ENCODE measurements at places on chromosomes 13 and 19. TPM values are rescaled to one million over a fixed set of nuclear protein-coding genes. Genes with fewer than 3 reads are reported as not detected.

The KIR3DL1 gene
- total RNA-seq: not detected

- no peak for DNase-seq
Observed at GRCh38 chr19:14391156-14391821, 10.0 kb downstream of the ADGRE5 start.

- DNase-seq: no peak
Observed at GRCh38 chr13:99983499-99984401, 2.2 kb downstream of the ZIC2 start.

DNA sequence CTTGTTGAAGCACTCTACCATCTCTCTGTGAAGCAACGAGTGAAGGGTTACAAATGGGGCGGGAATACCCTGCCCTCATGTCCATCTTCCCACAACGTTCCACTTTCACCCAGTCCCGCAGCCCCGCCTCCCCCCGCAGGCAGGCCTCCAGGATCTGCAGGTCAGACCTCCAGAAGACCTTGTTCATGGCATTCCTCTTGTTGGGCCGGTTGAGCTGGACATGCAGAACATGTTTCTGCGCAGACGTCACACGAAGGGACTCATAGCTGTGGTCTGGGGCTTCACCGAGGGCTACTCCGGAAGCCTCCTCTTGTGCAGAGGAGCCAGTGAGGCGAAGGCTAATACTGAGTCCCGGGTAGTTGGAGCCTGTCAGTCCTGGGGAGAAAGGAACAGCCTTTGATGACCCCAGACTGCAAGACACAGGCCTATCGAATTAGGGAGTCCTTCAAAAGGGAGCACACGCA lies 420 bp downstream of the ECH1 start:
- peak; percentile 86 for DNase-seq

- peak; percentile 63 for DNase-seq
Observed at GRCh38 chr13:45511310-45512097, 46.8 kb downstream of the COG3 start.

- no peak for DNase-seq
Observed at GRCh38 chr13:26474286-26474685, 83.2 kb upstream of the WASF3 start.

The GPR183 gene
- total RNA-seq: 0.14 TPM

The COG3 gene
- 7.5 TPM for total RNA-seq

The CD33 gene
- total RNA-seq: 3.3 TPM

The MTIF3 gene
- 53.3 TPM for total RNA-seq

DNA sequence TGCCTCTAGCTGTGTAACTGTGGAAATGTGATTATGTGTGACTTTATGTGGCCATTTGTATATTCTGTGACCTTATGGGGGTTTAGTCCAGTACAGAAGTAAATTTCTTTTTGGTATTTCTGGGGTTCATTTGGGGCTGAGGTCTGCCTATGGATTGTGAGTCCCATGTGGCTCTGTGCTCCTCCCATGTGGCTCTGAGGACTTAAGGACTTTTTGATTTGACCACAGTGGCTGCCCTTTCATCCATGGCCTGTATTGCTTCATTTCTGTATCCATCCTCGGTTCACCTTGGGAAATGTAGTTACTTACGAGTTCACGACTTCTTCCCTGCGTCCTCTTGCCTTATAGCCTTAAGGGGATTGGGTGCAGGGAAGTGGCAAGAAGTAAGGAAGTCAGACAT lies 1.0 kb downstream of the ZNF420 start:
- no peak for DNase-seq

DNA sequence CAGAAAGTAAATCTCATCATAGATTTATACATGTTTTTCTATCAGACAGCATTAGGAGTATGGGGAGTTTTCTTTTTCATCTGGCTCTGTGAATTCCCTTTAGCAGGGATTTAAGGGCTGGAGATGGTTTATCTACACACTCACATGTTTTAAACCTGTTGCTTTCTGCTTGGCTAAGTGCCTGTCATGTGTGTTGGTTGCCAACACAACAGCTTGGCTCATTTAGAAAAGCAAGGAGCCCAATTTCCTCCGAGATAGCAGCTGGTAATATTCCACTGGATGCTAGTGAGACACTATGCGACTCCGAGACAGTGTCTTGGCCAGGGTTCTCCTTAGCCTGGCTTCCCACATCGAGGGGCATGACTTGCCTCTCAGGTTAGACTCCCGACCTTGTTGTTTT lies 83.3 kb downstream of the KLF5 start:
- no peak for DNase-seq

DNA sequence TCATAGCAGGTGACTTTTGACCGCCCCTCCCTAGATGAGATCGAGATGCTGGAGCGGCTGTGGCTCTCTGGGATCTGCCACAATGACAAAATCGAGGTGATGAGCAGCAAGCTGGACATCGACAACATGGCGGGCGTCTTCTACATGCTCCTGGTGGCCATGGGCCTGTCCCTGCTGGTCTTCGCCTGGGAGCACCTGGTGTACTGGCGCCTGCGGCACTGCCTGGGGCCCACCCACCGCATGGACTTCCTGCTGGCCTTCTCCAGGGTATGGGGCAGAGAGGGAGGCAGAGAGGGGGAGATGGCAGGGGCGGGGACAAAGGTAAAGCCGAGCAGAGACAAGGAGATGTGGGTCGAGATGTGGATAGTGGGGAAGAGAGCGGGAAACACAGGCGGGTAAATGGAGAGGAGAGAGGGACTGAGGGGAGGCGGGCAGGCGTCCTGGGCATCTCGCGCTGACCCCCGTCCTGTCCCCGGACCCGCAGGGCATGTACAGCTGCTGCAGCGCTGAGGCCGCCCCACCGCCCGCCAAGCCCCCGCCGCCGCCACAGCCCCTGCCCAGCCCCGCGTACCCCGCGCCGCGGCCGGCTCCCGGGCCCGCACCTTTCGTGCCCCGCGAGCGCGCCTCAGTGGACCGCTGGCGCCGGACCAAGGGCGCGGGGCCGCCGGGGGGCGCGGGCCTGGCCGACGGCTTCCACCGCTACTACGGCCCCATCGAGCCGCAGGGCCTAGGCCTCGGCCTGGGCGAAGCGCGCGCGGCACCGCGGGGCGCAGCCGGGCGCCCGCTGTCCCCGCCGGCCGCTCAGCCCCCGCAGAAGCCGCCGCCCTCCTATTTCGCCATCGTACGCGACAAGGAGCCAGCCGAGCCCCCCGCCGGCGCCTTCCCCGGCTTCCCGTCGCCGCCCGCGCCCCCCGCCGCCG lies 3.4 kb upstream of the GRWD1 start:
- DNase-seq: no peak

DNA sequence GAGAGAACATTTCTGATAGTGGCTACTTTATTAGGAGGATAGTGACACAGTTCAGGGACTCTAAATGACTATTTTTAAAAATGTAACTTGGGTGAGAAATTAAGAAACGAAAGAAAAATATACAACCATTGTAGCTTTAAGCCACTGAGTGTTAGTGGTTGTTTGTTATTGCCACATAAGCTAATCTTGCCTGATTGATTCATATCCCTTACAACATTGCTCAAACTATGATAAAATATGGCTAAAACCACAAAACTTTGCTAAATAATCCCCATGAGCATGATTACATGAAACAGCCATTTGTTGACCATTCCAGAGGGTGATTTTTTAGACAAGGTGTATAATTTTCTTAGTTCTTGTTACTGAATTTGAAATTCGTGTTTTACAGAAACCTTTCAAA lies 343.4 kb downstream of the SLITRK5 start:
- no peak for DNase-seq

The ATCAY gene
- total RNA-seq: not detected

- DNase-seq: no peak
Observed at GRCh38 chr13:60282186-60282585, 114.8 kb upstream of the TDRD3 start.

The GZMM gene
- total RNA-seq: not detected

DNA sequence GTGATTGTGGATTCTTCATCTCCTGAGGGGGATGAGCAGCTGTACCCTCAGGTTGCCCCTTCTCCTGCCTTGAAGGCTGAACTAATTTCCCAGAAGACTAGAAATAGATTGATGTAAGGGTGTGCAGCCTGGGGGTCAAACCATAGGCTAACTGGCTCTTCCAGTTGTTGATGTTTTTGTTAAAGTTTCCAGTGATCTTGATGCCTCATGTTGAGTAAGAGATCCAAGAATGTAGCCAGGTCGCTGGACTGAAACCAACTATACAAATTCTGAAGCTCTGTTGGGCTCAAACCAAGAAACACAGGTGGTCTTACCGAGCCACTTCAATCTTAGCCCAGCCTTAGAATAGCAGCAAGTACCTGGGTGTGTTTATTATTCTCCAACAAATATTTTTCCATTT lies 391.8 kb downstream of the KLF5 start:
- no peak for DNase-seq

GRCh38 chr19:4069331-4069959 lies 2.7 kb upstream of the ZBTB7A start:
- DNase-seq: no peak

DNA sequence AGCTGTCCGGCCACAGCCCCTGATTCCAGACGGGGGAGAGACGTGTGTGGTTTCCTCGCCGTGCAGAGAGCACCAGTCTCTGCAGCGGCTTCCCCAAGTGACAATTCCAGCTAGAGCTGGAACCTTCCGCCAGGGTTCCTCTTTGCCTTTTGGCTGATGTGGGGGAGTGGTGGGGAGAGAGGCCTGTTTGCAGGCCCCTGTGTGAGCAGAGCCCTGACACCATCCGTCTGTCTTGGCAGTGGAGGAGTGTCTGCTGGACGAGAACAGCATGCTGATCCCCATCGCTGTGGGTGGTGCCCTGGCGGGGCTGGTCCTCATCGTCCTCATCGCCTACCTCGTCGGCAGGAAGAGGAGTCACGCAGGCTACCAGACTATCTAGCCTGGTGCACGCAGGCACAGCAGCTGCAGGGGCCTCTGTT lies 25.0 kb downstream of the LAMP1 start:
- DNase-seq: no peak

The APOC1 gene
- not detected for total RNA-seq

The FKBP8 gene
- total RNA-seq: 185 TPM

GRCh38 chr19:29971002-29971401 lies 29.0 kb downstream of the URI1 start:
- DNase-seq: no peak

GRCh38 chr13:51027644-51028043 lies 83.4 kb downstream of the C13orf42 start:
- DNase-seq: no peak

- DNase-seq: no peak
Observed at GRCh38 chr19:33712268-33712667, 84.4 kb upstream of the KCTD15 start.

GRCh38 chr19:56577719-56578602 lies 10.7 kb downstream of the ZNF470 start:
- DNase-seq: no peak

- DNase-seq: no peak
Observed at GRCh38 chr13:74273581-74273980, 139.4 kb upstream of the KLF12 start.

GRCh38 chr13:111952814-111953213 lies 114.1 kb upstream of the SOX1 start:
- DNase-seq: no peak

The RAX2 gene
- total RNA-seq: not detected

- no peak for DNase-seq
Observed at GRCh38 chr13:113929628-113930615, 44.0 kb downstream of the C13orf46 start.

Measured in H4 (cell line).